ENCODE measurements at places on chromosomes 11 and 22.

DNA sequence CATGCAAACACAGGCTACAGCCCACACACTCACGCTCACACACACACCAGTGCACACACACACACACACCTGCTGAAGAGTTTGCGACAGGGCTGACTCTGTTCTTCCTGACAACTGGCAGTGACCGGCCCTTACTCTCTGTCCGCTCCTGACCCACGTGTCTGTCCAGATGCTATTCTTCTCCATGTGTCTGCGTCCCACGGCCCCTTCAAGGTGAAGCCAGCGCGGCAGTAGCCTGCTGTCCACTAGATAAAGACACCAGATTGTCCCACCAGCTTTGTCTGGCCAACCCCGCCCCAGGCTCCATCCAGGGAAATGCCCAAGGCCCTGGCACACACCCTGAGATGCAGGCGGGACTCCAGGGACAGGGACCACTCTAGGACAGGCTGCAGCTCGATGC, 713.9 kb downstream of the BRD1 start:
- no peak for DNase-seq

DNA sequence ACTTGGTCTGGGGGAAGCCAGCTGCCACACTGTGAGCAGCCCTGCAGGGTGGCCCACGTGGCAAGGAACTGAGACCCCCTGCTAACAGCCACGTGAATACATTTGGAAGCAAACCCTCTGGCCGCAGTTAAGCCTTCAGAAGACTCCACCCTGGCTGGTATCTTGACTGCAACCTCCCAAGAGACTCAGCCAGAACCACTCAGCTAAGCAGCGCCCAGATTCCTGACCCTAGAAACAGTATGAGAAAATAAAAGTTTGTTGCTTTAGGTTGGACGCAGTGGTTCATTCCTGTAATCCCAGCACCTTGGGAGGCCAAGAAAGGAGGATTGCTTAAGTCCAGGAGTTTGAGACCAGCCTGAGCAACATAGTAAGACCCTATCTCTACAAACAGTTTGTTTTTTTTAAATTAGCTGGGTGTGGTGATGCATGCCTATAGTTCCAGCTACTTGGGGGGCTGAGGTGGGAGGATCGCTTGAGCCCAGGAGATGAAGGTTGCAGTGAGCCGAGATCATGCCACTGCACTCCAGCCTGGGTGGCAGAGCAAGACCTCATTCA, 8.7 kb downstream of the ZMAT5 start:
- DNase-seq = no peak

DNA sequence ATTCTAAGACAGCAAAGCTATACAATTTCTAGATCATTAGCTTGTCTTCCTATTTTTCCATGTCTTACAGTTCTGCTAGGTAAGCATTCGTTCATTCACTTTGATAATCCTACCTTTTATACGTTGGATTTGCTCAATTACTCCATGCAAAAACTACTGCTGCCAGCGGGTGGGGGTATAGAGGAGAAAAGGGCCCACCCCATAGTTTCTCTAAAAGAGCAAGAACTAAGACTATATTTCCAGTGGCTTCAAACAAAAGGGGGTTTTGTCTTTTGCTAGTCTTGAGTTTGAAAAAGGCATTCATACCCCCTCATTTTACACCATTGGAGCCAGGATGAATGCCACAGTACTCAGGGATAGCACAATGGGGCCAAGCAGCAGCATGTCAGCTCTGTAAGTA, 155.7 kb downstream of the WT1 start:
- no peak for DNase-seq

DNA sequence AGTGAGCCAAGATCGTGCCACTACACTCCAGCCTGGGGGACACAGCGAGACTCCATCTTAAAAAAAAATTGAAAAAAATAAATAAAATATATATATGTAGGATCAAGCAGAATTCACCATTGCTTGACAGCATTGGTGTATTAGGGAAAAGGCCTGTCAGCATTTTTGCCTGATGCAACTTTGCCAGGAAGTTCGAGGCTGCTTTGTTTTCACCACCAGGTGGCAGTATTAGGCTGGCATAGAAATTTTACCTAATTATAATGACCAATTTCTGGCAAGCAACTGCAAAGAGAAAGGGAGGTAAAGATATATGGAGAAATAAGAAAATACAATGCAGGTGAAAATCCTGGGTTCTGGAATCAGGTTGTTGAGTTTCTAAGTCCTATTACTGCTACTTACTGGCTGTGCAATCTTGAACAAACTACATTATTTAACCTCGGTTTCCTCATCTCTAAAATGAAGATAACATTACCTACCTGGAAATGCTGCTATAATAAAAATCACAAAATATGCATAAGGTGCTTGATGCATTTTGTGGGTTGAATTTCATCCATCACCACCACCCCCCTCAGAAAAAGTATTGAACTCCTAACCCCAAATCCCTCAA, 24.7 kb downstream of the LAYN start:
- peak; percentile 69 for DNase-seq

DNA sequence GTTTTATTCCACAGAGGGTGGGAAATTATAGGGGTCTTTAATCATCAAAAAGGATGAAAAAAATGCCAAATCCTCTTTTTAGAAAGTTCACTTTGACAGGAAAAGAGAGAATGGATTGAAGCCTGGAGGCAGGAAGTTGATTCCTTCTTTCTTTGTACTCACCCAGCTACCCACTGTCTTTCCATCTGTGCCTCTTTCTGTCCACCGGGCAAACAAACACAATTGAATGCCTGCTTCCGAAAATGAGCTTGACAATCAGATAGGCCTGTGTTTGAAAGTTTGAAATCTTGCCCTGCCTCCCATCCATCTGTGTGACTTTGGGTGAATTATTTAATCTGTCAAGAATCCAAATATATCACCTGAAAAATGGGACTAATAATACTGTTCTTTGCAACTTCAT, 81.1 kb downstream of the SCN3B start:
- no peak for DNase-seq

- no peak for DNase-seq
These were observed 26.2 kb downstream of the SPATA19 start for GRCh38 chr11:133819114-133819513.

GRCh38 chr11:118003456-118003855, 17.3 kb downstream of the IL10RA start:
- no peak for DNase-seq

DNA sequence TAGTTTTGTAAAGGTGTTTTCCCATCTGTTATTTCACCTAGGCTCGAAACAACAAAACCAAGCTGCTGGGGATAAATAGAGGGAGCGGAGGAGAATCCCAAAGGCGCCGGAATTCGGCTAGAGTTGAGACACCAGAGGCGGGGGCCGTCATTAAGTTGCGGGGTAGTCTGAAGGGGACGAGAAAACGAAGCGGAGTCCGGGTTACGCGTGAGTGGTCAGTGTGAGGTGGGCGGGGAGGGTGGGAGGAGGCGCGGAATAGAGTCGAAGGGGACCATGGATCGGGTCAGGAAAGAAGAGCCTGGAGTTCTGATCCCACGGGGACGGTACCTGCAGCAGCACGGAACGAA, 361 bp downstream of the SRPRA start:
- no peak for DNase-seq

- DNase-seq = no peak
These were observed 871 bp downstream of the BDNF start for GRCh38 chr11:27699242-27699925.

GRCh38 chr11:47488674-47489394, 39.9 kb upstream of the RAPSN start:
- DNase-seq = no peak

DNA sequence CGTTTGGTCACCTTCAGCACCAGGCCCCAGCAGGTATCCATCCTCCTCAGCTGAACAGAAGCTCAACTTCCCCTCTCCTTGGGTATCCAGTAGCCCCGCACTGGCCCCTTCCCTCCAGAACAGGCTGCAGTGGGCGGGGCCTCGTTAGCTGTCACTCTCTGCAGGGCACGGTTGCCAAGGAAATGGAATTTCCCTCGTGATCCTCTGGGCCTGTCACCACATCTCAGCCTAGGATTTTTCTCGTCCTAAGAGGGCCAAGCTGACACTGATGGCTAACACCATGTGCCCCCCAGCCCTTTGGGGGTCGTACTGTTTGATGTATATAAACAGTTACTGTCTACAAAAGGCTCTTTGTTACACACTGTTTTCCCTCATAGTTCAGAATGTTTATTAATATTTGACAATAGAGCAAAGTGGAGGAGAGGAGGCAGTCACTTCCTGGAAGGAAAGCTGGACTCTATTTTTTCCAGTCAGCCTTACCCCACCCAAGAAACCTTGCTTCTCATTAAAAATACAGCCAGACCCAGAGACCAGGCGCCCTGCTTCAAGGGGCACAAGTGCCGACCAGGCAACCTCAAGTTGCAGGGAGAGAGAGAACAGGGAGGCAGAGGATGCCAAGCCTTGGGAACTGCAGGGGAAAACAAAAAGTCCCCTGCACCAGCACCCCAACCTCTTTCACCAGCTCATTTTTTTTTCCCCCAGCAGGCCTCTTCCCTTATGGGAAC, 44.5 kb downstream of the FEZ1 start:
- DNase-seq = no peak

GRCh38 chr22:44600207-44600785, 101.7 kb upstream of the PRR5 start:
- no peak for DNase-seq

DNA sequence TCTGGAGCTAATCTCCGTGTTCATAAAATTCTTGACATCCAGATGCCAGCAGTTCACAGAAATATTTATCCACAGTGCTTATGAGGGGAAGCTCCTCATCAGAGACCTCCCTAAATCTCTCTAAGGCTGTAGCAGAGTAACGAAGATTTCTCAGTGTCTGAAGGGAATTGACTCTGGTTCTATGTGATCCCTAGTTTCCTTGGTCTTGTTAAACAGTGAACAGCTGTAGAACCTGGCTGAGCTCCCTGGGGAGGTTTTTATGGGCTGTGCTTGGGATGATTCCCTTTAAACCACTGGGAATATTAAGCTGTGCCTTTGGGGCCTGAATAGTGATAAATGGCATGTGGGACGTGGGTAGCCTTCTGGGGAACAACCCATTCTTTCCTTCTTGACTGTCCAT, 43.7 kb upstream of the ARHGAP20 start:
- no peak for DNase-seq

- no peak for DNase-seq
These were observed 2.2 kb downstream of the UBXN1 start for GRCh38 chr11:62676698-62677097.

DNA sequence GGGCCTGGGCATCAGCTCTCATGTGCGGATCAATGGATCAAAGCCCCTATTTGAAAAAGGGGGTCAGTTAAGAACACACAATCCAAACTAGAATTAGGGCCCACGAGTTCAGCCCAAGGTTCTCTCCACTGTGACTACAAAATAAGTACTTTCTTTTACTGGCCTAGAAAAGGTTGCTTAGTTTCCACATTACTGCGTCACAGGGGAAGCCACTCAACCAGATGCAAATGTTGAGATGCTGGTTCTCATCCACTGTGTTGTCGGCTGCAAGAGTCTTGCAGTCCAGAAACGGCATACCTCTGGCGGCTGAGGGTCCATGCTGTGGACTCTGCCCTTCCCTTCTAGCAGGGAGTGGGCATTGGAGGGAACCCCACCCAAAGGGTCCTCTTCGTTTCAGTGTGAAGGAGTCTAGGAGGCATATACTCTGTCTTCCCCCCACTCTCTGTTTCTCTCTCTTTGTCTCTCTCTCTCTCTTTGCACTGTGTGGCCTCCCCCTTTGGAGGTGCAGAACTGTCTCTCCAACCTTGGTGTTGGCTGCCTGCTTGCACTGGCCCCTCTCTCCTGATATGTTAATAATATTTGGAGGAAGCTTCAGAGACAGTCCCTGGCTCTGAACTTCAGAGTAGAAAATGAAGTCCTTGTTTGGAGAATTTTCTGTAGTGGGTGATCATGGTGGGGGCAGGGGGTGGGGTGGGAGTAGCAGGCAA, 99.0 kb upstream of the NNMT start:
- no peak for DNase-seq

DNA sequence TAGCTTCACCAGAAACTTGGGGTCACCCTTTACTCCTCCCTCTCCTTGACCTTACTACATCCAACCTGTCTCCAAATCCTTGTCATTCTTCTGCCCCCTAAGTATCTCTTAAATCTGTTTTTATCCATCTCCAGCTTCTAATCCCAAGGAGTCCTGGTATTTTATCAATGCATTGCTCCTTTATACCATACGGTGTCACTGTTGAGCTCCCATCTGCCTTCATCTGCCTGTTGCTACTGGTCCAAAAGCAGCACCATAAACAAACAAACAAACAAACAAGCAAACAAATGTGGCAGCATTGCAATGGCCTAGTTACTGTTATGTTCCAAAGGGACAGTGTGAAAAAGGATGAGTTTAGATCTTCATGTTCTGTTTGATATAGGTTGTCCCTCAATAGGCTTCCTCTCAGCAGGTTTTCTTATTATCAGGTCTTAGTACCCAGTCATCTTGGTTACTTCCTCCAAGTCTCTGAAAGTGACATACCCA, 34.2 kb downstream of the DNHD1 start:
- DNase-seq = peak; percentile 59

DNA sequence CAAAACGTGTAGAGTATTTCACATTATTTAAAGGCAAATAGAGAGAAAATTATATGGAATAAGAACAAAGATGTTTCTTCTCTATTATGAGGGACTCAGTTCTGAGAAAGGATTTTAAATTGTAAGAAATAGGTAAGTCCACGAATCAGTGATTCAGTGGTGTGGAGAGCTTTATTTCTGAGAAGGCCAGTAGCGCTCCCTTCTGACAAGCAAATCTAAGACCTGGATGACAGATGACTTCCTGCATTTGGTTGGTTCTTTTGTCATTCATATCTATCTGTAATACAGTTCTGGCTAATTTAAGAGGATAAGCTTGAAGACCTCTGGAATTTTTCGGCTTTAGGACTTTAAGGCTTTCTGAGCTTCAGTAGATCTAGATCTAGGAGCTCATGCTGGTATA, 7.0 kb downstream of the CD3E start:
- DNase-seq = no peak

DNA sequence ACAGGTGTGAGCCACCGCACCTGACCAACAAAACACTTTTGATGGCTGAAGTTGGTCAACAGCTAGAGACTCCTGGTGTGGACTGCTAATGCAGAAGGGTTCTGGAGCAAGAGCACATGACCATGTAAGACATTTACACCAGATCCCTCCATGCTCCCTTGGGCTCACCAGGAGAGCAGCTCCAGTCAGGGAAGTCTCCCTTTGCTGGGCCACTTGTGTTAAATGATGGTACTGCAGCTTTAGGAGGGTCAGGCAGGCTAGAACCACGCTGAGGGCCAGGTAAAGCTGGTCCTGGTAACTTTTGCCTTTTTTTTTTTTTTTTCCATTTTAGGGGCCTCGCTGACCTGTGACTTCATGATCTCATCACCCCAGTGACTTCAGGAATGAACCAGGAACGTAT, 146.4 kb downstream of the FBXO7 start:
- no peak for DNase-seq
